ENCODE measurements at places on chromosomes 12 and 14. TPM values are rescaled to one million over a fixed set of nuclear protein-coding genes. Genes with fewer than 3 reads are reported as not detected.

DNA sequence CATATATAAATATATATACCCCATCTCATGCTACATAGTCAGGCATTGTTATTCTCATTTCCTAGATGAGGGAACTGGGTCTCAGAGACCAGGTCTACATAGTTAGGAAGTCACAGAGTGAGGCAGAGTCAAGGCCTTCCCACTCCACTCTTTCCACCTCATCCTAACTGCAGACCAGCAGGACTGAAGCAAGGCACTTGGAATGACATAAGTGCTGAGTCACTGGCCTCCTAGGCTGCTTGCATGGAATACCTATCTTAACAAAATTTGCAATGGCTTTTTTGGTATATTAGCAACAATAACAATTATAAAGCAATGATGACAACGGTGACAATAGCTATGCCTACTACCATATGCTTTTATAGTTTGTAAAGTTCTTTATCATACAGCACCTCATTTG is 5.4 kb upstream of the ANO4 start:
- DNase-seq: no peak

DNA sequence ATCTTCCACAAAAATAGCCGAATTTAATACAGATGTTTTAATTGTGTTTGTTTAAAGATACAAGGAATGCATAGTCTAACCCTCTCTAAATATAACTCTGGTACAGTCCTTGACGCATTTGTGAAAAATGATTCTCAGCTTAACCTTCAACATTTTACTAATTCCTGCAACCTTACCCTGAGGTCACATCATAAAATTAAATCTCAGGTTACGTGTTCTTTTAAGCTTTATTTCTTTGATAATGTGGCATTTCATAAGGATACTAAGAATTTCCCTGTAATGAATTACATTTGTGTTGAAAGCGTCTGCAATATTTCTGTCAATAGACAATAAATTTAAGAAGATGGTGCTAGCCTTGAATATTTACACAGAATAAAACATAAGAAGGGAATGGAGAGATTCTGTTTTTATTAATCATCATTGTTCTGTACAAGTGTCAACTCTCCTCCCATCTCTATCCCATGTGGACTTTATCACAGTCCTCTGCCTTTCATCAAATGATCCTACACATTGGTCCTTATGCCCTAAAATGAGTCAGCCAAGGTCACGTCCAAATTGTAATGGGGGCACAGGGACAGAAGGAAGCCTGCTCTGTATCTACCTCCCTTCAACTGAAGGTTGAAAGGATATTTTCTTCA is 769.3 kb upstream of the FLRT2 start:
- DNase-seq: no peak

- DNase-seq: no peak
Measured at GRCh38 chr12:82609234-82609914, 77.3 kb upstream of the TMTC2 start.

DNA sequence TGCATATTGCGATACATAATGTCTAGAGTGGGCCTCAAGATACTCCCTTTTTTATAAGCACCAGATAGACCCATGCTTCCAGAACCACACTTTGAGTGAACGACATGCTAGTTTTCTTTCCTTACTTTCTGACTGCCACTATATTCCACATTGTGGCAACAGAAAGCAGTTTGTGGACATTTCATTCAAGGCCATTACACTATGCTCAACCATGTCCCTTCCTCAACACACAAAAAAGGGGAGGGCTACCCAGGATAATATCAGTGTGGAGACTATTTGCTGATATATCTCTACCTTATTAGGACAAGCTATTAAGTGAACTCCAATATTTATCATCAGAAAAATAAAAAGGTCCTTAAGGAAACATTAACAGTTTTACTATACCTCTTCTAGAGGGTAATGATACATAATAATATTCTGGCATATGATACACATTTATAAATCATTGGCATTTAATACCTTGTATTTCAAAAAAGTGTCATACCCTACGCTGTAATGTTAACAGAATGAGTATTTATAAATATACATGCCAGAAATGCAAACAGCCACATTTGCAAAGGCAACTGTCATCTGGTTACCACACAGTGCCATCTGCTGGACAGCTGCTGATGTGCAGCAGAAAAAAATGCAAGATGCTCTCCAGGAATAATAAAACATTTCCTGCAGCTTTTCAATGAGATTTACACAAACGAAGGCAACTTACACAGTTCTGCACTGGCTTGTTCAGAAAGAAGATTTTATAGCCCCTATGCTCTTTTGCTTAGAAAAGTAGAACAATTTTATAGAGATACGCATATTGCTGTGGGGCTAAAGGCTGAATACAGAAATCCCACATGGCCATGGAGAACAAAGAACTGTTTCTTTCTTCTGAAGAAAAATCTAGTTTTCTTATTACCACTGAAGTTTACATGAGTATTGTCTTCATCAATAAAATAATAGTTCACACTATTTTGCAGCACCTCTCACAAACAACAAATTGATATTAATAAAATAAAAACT is 182.2 kb upstream of the GRIP1 start:
- peak; percentile 84 for DNase-seq

DNA sequence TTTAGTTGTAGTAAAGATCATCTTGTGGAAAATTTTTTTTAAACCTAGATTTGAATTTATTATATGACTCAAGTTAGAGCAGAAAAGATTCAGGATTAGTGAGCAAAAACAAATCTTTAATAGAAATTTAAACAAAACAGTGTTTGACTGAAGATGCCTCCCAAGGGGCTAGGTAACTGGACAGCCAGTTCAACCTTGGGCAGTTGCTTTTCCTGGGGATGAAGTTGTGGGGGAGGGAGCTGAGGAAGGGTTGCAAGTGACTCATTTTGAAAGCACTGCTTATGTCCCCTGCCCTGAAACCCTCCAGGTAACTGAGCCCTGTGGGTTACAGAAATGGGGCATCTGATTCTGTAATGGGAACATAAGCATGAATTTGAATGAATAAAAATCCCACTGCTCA is 13.1 kb downstream of the CFAP54 start:
- DNase-seq: no peak

DNA sequence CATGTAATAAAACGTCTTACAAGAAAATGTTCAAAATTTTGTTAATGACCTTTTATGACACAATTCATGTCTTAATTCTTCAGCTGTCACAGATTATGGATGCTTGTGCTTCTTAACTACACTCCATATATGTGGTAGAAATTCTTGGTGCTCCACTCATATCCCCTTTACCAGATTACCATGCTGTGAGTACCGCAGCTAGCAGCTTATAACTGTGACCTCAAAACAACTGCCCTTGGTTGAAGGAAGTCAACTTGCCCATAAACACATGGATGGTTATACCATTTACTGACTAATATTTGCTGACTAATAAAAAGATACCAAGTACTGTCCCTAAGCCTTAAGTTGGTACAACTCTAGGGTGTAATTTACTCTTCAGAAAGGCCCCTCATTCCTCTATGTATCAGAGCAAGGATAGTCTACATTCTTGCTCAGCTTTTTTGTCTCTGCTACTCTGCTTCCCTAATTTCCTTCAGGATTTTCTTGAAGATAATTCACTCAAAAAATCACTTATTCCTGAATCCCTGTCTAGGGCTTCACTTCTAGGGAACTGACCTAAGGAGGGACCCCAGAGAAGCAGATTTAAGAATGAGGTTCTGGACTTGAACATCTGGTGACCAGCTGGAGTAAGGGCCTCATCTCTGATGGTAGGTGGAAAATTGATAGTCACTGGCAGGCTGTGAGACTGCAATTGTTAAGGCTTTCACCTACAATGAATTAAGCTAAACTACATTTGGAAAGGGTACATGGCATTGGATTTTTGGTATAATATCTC is 152.3 kb downstream of the SLC6A15 start:
- no peak for DNase-seq

DNA sequence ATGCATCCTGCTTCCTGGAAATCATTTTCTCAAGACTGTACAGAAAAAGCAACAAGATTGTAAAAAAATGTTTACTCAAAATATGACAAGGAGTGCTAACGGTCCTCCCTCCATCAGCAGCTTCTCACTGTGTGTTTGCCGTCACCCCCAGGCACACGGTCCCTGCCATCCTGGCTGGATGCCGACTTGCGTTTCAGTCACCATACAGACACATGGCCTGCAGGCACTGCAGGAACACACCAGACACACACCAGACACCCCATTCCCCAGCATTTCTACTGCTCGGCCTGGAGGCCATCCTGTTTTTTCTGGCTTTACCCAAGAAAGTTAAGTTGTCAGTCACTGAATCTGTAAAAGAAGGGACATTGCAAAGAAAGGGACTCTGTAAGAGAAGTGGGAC is 10.8 kb downstream of the KCNK10 start:
- DNase-seq: no peak

DNA sequence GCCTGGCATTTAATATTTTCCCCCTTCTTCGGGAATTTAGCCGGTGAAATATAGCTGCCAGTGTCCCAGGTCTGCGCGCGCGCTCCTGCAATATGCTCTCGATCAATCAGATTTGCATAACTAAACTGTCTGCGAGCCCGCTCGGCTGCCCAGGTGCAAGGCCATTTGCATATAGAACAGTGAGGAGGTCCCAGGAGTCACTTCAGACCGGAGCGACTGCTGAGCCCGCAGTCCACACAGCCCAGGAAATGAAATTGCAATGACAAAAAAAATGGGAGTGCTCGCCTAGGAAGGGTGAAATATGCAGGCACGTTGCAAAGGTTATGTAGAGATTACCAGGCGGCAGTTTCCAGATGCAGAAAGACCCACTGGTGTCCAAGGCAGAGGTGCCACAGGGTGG is 228.5 kb downstream of the VRK1 start:
- no peak for DNase-seq

DNA sequence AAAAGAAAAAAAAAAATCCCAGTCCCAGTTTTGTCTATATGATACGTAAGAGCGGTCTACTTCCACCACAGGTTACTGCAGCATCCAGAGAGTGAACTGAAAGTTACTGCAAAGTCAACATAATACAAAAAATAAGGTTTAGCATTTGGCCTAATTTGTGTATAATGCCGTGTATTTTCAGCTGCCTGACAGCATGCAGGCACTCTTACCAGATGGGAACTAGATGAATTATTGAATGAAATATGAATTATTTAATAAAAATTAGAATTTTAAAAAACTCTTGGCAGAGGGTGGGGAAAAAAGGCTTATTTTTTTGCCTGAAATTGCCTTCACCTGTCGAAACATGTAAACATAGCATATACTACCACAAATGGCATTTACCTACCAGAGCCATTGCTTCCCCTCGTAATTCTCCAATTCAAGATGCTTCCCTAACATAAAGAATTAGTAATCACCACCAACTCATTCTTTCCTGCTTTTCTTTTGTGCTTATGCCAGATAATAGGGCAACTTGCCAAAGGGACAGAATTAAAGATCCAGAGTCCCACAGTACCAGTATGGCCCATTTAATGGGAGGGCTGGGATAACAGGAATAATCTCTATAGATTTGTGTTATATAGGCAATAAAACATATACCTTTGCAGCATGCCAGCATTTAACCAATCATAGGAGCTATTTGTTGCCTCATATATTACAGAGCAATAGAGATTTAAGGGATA is 31.1 kb downstream of the ATF7 start:
- no peak for DNase-seq

DNA sequence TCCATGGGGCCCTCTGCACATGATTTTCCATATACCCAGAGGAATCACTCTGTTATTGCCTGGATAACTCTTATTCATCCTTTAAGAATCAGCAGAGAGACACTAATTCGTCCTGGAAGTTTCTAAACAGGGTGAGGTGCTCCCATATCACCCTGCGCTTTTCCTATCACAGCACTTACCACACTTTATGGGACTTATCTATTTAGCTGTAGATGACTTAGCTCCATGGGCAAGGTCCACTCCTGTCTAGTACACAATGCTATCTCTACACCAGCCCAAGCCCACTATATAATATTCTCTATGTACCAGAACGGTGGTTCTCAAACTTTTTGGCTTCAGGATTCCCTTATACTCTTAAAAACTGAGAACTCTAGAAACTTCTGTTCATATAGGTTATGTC is 111.7 kb downstream of the EFCAB11 start:
- DNase-seq: no peak

DNA sequence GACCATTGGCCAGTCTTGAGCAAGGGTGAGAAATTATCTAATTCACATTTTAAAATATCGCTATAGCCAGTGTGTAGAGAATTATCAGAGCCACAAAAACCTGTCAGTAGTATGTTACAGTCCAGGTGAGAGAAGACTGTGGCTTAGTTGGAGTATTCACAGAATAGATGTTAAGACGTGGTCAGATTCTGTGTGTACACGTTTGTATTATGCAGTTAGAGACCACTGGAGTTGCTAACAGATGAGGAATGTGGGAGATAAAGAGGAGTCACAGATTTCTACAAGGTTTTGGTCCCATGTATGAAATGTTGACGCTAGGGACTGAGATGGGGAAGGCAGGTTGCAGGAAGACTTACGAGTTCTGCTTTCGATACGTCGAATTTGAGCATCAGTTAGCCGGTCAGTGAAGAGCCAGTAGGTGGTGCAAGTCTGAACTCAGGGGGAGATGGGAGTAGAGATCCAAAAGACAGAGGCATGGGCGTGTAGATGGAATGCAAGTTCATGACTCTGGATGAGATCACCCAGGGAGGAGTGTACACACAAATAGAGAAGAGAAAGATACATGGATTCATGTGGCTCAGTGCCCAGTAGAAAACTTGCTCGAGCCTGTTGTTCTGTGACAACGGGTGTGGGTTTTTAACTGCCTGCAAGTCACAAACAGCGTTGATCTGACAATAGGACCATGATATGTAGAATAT is 114.8 kb upstream of the FLRT2 start:
- peak; percentile 98 for DNase-seq

GRCh38 chr14:85987907-85988306 is 458.0 kb downstream of the FLRT2 start:
- DNase-seq: no peak

GRCh38 chr12:123914726-123915333 is 57.8 kb downstream of the CCDC92 start:
- DNase-seq: no peak

DNA sequence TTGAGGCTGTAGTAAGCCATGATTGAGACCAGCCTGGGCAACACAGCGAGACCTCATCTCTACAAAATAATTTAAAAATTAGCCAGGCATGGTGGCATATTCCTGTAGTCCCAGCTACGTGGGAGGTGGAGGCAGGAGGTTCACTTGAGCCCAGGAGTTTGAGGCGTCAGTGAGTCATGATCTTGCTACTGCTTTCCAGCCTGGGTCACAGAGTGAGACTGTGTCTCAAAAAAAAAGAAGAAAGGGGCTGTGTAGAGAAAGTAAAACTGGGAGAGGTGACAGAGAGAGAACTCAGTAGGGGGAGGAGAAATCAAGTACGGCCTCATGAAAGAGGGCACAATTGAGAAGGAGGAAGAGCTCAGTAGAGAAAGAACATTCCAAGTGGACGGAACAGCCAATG is 12.4 kb downstream of the TECPR2 start:
- no peak for DNase-seq

GRCh38 chr12:63382930-63383329 is 231.9 kb upstream of the AVPR1A start:
- no peak for DNase-seq

- no peak for DNase-seq
Measured at GRCh38 chr12:108727868-108728735, 3.2 kb downstream of the CORO1C start.

GRCh38 chr12:75476071-75476470 is 4.5 kb upstream of the GLIPR1 start:
- no peak for DNase-seq

GRCh38 chr14:105326568-105326867 is 12.0 kb downstream of the PACS2 start:
- no peak for DNase-seq

The GDF3 gene
- polyA plus RNA-seq: 0.15 TPM

The RARG gene
- polyA plus RNA-seq: 30.3 TPM

The BBOF1 gene
- 6.4 TPM for polyA plus RNA-seq

The CLEC6A gene
- not detected for polyA plus RNA-seq

The TOMM20L gene
- 0.90 TPM for polyA plus RNA-seq

The RPGRIP1 gene
- 0.61 TPM for polyA plus RNA-seq
